Vein endothelial cell (primary cell): ENCODE measurements at places on chromosomes 6 and 20. TPM values are rescaled to one million over a fixed set of nuclear protein-coding genes. Genes with fewer than 3 reads are reported as not detected.

The EYA2 gene
- total RNA-seq = not detected in 2 replicates

The C20orf141 gene
- not detected in 2 replicates for total RNA-seq

The SYNJ2 gene
- total RNA-seq = 57.5 and 86.6 TPM in 2 replicates

The IYD gene
- not detected in 2 replicates for total RNA-seq

The C6orf52 gene
- not detected in 2 replicates for total RNA-seq

The GNAS-AS1 gene
- 0.10 TPM in 1 of 2 replicates, not detected in the other for total RNA-seq

The VWA7 gene
- total RNA-seq = 0.10 and 0.65 TPM in 2 replicates

The MUC22 gene
- not detected in 2 replicates for total RNA-seq

The DHX35 gene
- 11.4 and 12.0 TPM in 2 replicates for total RNA-seq

The GPX5 gene
- total RNA-seq = not detected in 2 replicates

The SUPT3H gene
- total RNA-seq = 4.2 and 7.2 TPM in 2 replicates

The SIM1 gene
- total RNA-seq = 0.19 and 0.33 TPM in 2 replicates

The SIRPA gene
- total RNA-seq = 23.6 and 29.4 TPM in 2 replicates

The GID8 gene
- 41.7 and 45.4 TPM in 2 replicates for total RNA-seq

The MAK gene
- under 0.01 TPM in 2 replicates for total RNA-seq

The C4B gene
- 0.33 and 0.76 TPM in 2 replicates for total RNA-seq

The KIF25 gene
- not detected in 2 replicates for total RNA-seq

The LPA gene
- total RNA-seq = not detected in 2 replicates

The FOXQ1 gene
- total RNA-seq = not detected in 2 replicates

The REM1 gene
- total RNA-seq = under 0.01 and 0.38 TPM in 2 replicates

The PPP1R16B gene
- 169 and 210 TPM in 2 replicates for total RNA-seq

The TFAP2A gene
- 0.10 TPM in 1 of 2 replicates, not detected in the other for total RNA-seq

The ADGRF5 gene
- 80.0 and 246 TPM in 2 replicates for total RNA-seq

The RBCK1 gene
- 61.2 and 93.7 TPM in 2 replicates for total RNA-seq

The KCNS1 gene
- 0.19 and 0.33 TPM in 2 replicates for total RNA-seq

The CYP39A1 gene
- total RNA-seq = 0.33 and 0.38 TPM in 2 replicates

The BPIFB1 gene
- total RNA-seq = not detected in 2 replicates

The SLC24A3 gene
- total RNA-seq = not detected in 2 replicates

The TINAG gene
- not detected in 2 replicates for total RNA-seq

The YIPF3 gene
- 131 and 133 TPM in 2 replicates for total RNA-seq

The MRPS10 gene
- 37.2 and 48.9 TPM in 2 replicates for total RNA-seq

The DCDC2 gene
- total RNA-seq = not detected in 2 replicates

The TCP11 gene
- 0.33 TPM in 1 of 2 replicates, not detected in the other for total RNA-seq

The PNRC1 gene
- 90.3 and 105 TPM in 2 replicates for total RNA-seq

The NFYA gene
- total RNA-seq = 14.4 and 18.8 TPM in 2 replicates

The HLA-DRA gene
- total RNA-seq = not detected in 2 replicates

The BRD2 gene
- total RNA-seq = 128 and 139 TPM in 2 replicates

The F13A1 gene
- total RNA-seq = not detected in 2 replicates

The ADAM33 gene
- total RNA-seq = under 0.01 TPM in 1 of 2 replicates, not detected in the other

The MAFB gene
- 5.9 and 12.1 TPM in 2 replicates for total RNA-seq

The NHLRC1 gene
- total RNA-seq = 1.7 and 2.0 TPM in 2 replicates

The ARFGEF3 gene
- 6.9 and 7.9 TPM in 2 replicates for total RNA-seq

The MYCT1 gene
- total RNA-seq = 143 and 181 TPM in 2 replicates

The ADGB gene
- total RNA-seq = not detected in 2 replicates

The TFEB gene
- total RNA-seq = 3.3 and 4.2 TPM in 2 replicates

The ZNF334 gene
- total RNA-seq = under 0.01 and 0.48 TPM in 2 replicates

The SCAF8 gene
- 35.1 and 38.5 TPM in 2 replicates for total RNA-seq

The SUMO4 gene
- 0.65 and 2.4 TPM in 2 replicates for total RNA-seq

The CRISP2 gene
- total RNA-seq = not detected in 2 replicates

The NKAPL gene
- 0.33 and 0.57 TPM in 2 replicates for total RNA-seq

The KHDC1L gene
- not detected in 2 replicates for total RNA-seq

The TMEM170B gene
- 2.3 and 4.5 TPM in 2 replicates for total RNA-seq

The CRYBG1 gene
- 34.6 and 40.6 TPM in 2 replicates for total RNA-seq

The SLC18B1 gene
- total RNA-seq = 7.8 and 11.8 TPM in 2 replicates

The PPT2 gene
- total RNA-seq = 13.5 and 81.7 TPM in 2 replicates

The RNF144B gene
- 75.1 and 108 TPM in 2 replicates for total RNA-seq

The KAT14 gene
- total RNA-seq = 10.8 and 12.3 TPM in 2 replicates

The SS18L1 gene
- total RNA-seq = 15.0 and 15.7 TPM in 2 replicates
